ENCODE measurements at places on chromosomes 3 and 15.

GRCh38 chr3:59318881-59319280, 269.1 kb upstream of the CFAP20DC start:
- no peak for DNase-seq

GRCh38 chr3:541062-541801, 344.7 kb downstream of the CHL1 start:
- DNase-seq = no peak

GRCh38 chr3:118808723-118809122, 225.9 kb downstream of the IGSF11 start:
- no peak for DNase-seq

DNA sequence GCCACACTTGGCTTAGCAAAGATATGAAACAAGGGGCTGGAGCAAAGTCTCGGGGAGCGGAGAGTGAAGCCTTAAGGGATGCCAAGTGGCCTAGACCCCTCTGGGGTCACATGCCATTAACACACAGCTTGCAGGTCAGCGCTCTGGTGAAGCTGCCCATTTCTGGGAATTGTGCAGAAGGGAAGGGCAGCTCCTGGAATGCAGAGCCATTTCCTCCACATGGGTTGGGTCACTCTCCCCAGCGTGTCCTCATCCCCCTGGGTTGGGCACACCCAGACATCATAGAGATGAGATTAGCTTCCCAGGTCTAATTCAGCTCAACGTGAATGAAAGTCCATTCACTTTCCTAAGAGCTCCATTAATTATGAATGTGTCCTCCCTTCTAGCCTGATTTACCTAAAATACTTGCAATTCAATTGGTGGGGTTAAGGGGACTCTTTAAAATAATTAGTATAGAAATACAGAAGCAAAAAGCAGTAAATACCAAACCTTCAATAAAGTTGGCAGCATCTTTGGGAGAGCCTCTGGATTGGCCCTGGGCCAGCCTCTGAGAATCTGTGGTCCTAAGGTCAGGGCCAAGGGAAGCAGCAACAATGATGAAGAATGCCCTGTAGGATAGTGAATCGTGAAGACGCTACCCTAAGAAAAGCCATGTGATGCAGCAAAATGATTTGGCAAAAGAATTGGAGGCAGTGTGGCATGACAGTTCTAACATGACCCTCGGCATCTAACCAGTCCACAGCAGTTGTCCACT, 17.8 kb downstream of the MRAS start:
- no peak for DNase-seq

GRCh38 chr15:26968806-26969205, 2.2 kb upstream of the GABRG3 start:
- no peak for DNase-seq

DNA sequence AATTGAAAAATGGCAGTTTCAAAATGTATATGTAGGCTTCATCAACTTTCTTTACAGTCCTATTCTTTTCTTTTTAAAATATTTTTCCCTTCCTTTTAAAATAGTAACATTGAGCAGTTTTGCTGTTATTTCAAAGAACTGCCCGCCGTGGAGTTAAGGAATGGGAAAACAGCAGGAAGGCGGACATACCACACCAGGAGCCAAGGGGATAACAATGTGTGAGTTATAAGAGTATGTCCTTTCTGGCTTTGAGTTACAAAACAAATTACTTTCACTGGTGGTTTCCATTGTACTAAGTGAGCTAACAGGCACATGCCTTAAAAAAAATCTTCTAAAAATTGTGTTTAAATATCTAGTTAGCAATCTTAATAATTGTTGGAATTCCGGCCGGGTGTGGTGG, 37.4 kb upstream of the FBXL22 start:
- DNase-seq = no peak

All from HFFc6 (cell line).